CD4-positive, alpha-beta T cell treated with Interleukin-4 for 1 hour (primary cell): ENCODE measurements at places on chromosomes 6 and 20.

- DNase-seq, result no peak
Measured at GRCh38 chr6:136822046-136822375, 381 bp upstream of the PEX7 start.

- DNase-seq, result no peak
Measured at GRCh38 chr6:137645850-137646249, 151.7 kb upstream of the OLIG3 start.

DNA sequence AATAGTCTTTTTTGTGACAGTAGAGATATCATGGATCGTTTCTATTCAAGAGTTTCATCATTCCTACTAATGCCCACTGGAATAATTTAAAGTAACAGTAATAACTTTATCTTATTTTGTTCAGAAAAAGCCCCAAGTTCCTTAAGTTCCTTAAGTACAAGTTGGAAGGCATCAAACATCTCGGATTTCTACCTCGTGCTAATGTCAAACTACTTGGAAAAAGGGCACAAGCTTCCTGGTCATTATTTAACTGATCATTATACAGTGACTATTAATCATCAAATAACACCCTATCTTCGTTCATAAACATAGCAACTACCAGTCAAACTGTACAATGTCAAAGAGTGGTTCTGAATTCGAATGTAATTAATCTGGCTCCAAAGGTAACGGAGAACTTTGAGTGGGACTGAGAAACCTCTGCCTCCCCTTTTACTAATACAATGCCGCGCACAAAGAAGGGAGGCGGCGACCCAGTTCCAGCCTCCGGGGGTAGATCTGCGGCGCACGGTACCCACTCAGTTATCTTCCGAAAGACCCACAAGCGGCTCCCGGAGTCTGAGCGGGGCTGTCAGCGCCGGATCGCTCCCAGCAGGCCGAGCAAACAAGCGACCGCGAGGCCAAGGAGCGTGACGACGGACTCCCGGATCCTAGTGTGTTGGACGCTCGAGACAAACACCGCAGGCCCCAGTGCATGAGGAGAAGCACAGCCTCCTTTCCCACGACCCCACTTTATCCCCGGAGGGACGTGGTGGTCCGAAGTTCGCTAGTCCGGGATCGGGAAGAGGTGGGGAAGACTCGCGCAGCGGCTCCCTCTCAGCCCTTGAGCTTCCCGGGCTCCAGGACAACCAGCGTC is 716 bp downstream of the SHPRH start:
- DNase-seq, result peak; percentile 37

- DNase-seq, result no peak
Measured at GRCh38 chr6:133394630-133395029, 153.5 kb downstream of the EYA4 start.

DNA sequence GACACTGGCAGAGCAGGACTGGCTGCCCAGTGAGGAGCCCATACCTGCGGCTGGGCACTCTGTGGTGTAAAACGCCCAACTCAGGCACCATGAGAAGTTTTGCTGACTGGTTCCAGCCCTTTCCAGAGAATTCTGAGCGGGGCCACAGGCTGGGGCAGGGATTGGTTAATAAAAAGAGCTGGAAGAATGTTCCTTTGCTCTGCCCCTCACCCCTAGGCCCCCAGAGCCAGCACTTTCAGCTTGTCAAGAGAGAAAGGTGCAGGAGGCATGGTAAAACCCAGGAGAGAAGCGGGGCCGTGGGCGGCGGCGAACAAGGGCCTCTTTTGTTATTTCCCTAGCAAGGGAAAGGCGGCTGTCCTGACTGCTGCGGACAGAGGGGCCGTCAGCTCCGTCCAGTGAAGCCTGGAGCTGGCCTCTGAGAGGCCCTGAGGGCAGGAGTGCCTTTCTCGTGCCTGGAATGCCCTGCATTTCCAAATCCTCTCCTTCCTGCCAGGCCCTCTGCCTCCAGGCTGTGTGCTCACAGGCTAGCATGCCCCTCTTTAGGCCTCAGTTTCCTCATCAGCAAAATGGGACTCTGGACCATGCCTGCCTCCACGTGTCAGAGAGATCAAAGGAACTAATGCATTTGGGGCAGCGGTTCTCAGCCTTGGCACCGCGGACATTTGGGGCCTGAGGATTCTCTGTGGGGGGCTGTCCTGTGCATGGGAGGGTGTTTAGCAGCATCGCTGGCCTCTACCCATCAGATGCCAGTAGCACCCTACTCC is 12.9 kb downstream of the SLC13A3 start:
- no peak for DNase-seq

DNA sequence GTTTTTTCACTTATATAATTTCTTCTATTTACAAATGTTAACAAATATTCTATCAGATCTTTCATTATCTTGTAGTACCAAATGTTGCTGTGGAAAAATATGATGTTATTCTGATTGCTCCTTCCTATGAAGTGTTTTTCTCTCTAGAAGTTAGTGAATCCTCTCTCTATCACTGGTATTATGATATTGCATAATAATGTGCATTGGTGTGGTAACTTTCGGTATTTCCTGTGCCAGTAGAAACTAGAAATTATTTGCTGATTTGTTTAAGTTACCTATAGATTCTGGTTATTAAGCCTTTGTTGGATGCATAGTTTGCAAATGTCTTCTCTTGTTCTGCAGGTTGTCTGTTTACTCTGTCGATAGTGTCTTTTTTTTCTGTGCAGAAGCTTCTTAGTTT is 342.5 kb downstream of the CENPW start:
- DNase-seq, result no peak

DNA sequence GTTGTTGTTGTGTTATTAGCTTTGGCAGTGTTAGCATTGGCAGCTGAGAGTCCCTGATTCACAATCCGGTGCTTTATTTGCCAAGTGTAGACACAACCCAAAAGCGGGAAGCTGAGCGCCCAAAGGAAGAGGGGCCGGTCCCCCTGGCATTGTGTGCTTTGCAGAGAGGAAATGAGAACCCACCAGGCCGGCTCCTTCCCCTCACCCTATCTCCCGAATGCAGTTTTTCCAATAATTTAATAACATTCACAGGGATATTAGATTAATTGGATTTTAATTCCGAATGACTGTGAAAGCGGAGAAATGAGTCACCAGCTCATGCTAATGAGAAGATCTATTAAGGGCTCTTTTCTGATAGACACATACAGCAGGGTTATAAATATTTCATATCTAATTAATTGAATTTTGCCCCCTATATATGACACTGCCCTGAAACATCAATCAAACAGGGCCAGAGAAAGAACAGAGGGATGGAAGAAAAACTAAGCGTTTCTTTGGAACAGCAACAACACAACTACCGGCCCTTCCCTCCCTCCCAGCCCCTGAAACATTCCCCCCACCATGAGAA is 143.8 kb downstream of the MBOAT1 start:
- DNase-seq, result no peak

DNA sequence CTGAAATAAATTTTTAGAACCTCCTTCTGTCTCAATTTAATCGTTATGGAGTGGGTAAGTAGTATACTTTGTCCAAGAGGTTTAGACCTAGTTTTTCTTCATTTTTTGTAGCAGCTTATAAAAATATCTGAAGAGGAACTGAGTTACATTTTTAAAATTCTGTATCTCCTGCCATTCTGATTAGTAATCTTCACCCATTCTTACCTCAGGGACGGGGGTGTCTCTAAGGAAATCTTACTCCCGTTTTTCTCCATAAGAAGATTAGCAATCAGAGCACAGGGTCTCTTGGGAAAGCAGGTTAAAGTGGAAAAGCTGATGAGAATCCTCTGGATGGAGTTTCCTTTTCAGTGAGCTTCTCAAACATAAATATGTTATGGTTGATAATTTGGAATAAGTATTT is 259.3 kb upstream of the FAM83B start:
- DNase-seq, result no peak

DNA sequence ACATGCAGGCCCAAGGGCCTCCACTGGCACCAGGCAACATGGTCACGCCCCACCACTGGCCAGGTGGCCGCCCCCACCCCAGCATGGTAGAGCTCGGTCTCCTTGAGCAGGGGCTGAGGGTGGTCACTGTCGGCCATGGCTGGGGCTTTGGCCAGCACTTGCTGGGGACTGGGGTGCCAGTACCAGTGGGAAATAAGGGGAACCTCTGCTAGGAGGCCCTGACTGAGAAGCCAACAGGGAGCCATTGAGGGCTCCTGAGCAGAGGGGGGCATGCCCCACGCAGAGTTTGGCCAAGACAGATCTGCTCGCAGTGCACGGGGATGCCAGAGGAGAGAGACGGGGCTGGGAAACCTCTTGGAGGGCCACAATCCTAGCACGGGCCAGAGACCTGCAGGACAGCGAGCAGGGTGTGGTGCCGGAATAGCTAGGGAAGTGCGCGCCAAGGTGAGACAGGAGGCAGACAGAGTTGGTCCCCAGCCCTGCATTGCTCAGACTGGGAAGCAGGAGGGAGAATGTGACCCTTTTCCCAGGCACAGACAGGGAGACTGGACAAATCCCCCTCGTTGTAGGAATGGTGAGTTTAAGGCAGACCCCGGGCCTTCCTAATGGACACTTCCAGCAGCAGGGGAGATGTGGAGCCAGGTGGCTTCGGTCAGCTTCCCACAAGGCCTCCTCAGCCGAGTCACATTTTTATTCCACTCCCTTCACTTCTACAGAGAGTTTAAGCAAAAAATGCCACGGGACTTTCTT is 179.0 kb upstream of the CST7 start:
- DNase-seq, result no peak

GRCh38 chr6:3721810-3722621 is 29.5 kb downstream of the PXDC1 start:
- no peak for DNase-seq

- DNase-seq, result no peak
Measured at GRCh38 chr6:89287351-89288028, 27.6 kb downstream of the GABRR2 start.

GRCh38 chr20:32522776-32523612 is 62.1 kb downstream of the NOL4L start:
- no peak for DNase-seq

GRCh38 chr6:75203721-75204120 is 2.1 kb downstream of the COL12A1 start:
- no peak for DNase-seq

DNA sequence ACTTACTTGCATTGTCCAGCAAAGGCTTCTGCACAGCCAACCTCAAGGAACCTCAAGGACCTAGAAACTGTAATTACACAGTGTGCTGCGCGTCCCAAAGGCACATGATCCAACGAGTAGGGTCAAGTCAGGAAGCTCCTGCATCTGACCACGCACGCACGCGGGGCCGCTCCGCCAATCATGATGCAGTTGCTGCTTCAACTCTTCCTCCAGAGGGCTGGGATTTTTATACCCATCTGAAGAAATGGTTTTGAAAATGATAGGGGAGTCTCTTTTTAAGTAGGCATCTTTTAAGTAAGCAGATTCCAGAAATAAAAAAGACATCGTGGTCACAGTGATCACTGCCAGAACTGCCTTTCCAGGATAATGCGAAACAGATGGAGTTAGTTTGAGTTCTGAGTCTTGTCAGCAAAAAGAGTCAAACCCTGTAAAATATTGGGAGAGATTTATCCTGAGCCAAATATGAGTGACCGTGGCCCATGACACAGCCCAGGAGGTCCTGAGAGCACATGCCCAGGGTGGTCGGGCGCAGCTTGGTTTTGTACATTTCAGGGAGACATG is 34.0 kb downstream of the KIF25 start:
- DNase-seq, result no peak

DNA sequence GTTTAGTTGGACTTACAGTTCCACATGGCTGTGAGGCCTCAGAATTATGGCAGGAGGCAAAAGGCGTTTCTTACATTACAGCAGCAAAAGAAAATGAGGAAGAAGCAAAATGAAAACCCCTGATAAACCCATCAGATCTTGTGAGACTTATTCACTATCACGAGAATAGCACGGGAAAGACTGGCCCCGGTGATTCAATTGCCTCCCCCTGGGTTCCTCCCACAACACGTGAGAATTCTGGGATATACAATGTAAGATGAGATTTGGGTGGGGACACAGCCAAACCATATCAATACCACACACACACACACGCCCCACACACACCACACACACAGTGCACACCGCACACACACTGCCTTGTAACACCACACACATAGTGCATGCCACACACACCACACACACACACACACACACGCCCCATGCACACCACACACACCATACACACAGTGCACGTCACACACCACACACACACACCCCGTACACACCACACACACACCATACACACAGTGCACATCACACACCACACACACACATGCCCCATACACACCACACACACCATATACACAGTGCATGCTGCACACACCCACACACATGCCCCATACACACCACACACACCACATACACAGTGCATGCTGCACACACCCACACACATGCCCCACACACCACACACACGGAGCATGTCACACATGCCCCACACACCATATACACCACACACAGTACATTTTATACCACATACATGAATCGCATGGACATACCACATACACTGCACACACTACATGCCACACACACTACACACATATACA is 310.5 kb downstream of the TAF4 start:
- DNase-seq, result no peak

GRCh38 chr6:38552121-38552520 is 87.6 kb downstream of the BTBD9 start:
- DNase-seq, result no peak

- DNase-seq, result no peak
Measured at GRCh38 chr6:13431861-13432465, 55.4 kb downstream of the GFOD1 start.

DNA sequence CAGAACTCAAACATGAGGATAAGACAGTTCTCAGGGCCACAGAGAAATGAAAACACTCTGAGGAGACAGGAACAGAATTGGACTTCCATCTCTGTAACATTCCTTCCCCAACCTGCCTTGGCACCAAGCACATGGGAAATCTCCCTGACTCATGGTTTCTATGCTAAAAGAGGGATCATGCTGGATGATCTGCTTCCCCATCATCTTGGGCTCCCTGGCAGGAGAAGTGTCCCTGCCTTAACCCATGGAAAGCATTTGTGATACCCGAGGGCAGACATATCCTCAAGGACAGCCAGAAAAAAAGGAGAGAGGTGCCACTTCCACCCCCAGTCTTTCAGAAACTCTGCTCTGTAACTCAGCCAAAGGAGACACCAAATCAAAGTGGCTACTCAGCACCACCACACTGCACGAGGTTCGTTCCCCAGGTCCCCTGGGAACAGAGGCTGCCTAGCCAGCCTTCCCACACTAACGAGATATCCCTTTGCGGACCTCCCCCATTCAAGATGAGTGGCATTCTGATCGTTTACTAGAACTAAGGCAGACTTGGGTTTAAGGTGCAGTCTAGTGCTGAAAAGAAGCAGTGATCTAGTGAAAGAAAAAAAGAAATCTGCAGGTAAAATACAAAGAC is 34.8 kb downstream of the BLOC1S5 start:
- no peak for DNase-seq

DNA sequence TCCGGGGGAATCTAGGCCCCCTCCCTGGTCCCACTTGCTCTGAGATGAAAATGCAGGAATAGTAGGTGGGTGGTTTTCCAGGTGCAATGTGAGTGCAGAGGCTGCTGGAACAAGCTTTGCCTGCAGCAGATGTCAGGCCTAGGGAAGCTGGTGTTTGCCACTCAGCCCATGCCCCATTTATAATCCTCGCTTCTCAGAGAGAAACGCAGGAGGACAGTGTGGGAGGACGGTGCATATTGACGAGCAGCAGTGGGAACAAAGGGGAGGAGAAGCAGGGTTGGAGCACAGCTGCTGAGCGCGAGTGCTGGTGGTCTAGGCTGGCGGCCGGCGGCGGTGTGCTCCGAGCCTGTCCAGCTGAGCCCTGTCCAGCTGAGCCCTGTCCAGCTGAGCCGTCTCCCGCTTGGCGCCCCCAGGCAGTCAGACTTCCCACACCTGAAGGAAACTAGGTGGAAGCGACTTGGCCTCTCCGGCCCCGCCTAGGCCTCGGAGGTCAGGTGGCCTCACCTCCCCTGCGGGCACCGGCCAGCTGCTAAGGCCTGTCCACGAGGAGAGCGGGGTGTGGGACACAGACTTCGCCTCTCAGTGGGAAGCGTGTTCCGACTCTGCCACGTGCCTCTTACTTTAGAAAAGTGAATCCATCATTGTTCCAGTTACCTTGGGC is 49.7 kb upstream of the FRMD1 start:
- DNase-seq, result no peak
